GM23248 (cell line): ENCODE measurements at places on chromosomes 12 and 14. TPM values are rescaled to one million over a fixed set of nuclear protein-coding genes. Genes with fewer than 3 reads are reported as not detected.

Gene ADAM21
- total RNA-seq, result 0.97 TPM in 1 of 2 replicates, not detected in the other

Gene BDKRB2
- total RNA-seq, result 14.4 and 15.8 TPM in 2 replicates

Gene KCNK13
- not detected in 2 replicates for total RNA-seq

Gene RNU6-8
- not detected in 2 replicates for total RNA-seq

DNA sequence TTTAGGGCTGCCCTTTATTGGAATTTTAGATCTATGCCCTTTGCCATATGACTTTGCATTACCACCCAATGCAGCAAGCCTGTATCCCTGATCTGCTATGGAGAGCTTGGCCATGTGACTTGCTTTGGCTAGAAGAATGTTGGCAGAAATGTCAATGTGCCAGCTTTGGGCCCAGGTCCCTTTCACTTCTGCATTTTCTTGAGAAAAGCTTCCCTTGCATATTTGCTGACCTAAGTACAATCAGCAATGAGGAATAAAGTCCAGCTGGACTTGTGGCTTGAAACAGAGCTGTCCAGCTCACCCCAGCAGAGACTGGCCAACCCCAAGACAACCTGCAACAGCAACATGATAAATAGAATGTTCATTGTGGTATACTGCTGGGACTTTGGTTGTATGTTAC, 135.9 kb downstream of the PAH start:
- no peaks in the 10 kb centered on the region for H3K4me1 ChIP-seq
- H3K27me3 ChIP-seq, result no peaks in the 10 kb centered on the region
- H3K27ac ChIP-seq, result no peak overlapping the region
- no peak overlapping the region for H3K4me3 ChIP-seq
- no peaks in the 10 kb centered on the region for H3K36me3 ChIP-seq

- H3K36me3 ChIP-seq, result no peaks in the 10 kb centered on the region
- H3K27ac ChIP-seq, result no peak overlapping the region
- H3K4me3 ChIP-seq, result no peak overlapping the region
- peaks cover 19% of the 10 kb centered on the region for H3K4me1 ChIP-seq
- H3K27me3 ChIP-seq, result no peaks in the 10 kb centered on the region
- DNase-seq, result no peak
These were observed 49.3 kb upstream of the TMPO start for GRCh38 chr12:98465950-98466602.

GRCh38 chr14:105486974-105487448, 325 bp downstream of the CRIP1 start:
- no peak for DNase-seq
- H3K27ac ChIP-seq, result no peak overlapping the region
- H3K27me3 ChIP-seq, result peaks cover 17% of the 10 kb centered on the region
- peak overlapping the region; percentile 23 for H3K4me3 ChIP-seq
- H3K36me3 ChIP-seq, result no peaks in the 10 kb centered on the region

GRCh38 chr14:44403193-44403592, 103.9 kb downstream of the FSCB start:
- no peaks in the 10 kb centered on the region for H3K27me3 ChIP-seq
- no peak overlapping the region for H3K27ac ChIP-seq
- no peaks in the 10 kb centered on the region for H3K4me1 ChIP-seq
- no peak for DNase-seq

DNA sequence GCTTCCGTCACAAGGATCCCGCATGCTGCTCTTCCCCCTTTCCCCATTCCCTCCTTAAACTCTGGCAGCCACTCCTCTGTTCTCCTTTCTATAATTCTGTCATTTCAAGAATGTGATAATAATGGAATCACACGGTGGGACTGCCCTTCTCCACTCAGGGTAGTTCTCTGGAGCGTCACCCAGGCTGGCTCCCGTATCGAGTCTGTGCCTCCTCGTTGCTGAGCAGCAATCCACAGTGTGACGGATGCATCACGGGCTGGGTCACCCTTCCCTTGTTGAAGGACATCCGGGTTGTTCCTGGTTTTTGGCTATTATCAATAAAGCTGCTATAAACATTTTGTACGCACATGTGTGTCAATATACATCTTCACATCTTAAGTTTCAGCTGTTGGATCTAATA, 5.7 kb upstream of the SYNE3 start:
- no peak overlapping the region for H3K4me3 ChIP-seq
- peaks cover 56% of the 10 kb centered on the region for H3K4me1 ChIP-seq
- H3K27me3 ChIP-seq, result no peaks in the 10 kb centered on the region
